ENCODE measurements at places on chromosomes 5 and 9.

- no peak for DNase-seq
Measured at GRCh38 chr9:13645557-13645956, 366.1 kb upstream of the MPDZ start.

GRCh38 chr9:91362051-91362611 is 413 bp upstream of the AUH start:
- no peak for DNase-seq

DNA sequence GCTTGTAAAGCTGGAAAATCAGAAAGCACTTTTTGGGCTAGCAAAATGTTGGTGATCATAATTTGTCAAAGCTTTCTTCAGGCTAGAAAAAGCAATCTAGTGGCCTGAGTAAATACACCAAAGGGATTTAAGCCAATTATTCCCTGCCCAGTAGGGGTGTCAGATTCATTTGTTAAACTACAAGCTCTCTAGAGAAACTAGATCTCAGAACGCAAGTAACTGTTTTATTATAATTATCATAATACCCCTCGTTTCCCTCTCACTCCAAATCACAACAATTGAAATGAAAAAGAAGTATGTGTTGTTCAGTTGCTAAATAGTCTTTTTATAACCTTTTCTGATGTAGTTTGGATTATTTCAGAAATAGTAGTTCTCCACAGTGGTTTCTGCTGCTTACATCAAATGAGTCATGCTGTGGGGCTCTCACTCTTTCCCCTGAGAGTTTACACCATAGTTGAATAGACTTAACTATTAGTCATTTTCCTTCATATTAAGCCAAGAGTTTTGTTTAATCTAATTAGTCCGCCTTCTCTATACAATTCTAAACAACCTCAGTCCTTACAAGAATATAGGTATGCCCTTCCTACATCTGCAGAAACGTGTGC is 918.6 kb upstream of the DMAC1 start:
- DNase-seq, result no peak

GRCh38 chr5:57416278-57416994 is 66.2 kb downstream of the ACTBL2 start:
- DNase-seq, result no peak

DNA sequence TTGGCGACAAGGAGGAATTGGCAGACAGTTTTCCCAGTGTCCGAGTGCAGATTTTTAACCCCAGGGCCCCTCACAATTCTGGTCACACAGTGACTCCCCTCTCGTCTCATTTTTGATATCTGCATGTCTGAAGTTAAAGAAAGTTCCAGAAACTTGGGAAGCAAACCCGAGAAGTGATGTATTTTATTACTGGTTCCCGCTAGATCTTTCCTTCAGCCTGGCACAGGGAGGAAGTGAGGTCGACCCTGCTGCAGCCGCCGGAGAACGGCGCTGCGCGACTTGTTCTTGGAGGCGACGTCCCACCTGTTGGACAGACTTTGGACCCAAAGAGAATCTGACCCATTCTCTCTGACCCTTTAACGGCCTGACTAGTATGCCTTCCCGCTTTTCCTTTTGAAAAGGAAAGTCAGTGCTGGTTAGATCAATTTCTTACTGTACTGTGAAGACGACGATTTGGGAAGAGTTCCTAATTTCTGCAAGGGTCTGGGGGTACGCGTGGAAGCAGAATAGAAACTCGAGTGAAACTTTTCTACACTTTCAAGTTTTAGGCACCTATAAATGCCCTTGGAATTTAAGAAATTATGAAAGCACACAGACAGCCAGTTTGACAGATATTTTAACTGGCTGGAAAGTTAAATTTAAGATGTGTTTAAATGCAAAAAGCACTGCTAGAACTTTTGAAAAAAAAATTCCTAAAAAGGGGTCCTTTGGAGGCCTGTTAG is 744 bp downstream of the OTULIN start:
- no peak for DNase-seq

DNA sequence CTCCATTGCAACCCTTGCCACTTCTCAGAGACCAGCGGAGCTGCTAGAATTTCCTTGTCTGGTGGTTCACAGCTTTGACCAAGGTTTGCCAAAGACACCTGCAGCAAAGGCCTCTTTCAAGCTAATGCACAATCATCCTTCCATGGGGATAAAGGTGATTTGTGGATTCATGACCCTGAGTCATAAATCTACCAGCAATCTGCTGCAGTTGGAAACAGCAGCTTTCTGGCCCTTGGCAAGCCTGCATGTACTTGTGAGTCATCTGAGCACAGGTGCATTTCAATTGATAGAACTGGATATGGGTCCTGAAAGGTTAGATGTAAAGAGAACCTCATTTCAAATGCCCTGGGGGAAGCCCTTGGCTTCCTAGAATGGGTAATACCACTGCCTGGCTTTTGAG is 21.6 kb upstream of the TCF7 start:
- DNase-seq, result no peak

DNA sequence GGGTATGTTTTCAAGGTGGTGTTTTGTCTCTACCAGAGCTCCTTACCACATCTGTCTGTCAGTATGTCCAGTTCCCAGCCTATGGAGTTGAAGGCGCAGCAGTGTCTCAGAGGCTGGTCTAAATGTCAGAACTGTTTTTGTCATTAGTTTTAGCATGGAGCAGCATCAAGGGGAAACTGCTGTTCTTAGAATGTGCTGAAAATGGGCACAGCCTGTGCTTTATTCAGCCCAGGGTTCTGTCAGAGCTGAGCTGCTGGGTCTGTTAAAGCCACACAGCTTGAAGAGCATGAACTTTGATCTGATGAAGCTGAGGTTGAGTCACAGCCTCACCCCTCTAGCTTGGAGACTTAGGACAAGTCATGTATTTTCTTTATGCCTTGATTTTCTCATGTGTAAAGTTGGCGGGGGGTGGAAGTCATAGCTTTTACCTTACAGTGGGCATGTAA is 71.9 kb downstream of the RALGPS1 start:
- peak; percentile 60 for DNase-seq

DNA sequence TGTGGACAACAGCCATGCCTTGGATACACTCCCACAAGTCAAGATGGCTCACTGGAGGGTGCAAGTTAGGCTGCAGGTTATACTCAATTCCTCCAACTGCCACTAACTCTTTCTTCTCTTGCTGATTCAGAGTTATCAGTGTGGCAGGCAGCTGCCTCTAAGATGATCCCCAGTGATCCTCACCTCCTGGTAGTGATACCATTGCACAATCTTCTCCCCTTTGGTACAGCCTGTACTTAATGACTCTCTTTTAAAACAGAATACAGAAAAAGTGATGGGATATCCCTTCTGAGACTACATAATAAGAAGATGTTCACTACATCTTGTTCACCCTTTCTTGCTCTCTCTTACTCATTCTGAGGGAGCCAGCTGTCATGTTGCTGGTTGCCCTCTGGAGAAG is 323.1 kb downstream of the RAB3C start:
- no peak for DNase-seq

DNA sequence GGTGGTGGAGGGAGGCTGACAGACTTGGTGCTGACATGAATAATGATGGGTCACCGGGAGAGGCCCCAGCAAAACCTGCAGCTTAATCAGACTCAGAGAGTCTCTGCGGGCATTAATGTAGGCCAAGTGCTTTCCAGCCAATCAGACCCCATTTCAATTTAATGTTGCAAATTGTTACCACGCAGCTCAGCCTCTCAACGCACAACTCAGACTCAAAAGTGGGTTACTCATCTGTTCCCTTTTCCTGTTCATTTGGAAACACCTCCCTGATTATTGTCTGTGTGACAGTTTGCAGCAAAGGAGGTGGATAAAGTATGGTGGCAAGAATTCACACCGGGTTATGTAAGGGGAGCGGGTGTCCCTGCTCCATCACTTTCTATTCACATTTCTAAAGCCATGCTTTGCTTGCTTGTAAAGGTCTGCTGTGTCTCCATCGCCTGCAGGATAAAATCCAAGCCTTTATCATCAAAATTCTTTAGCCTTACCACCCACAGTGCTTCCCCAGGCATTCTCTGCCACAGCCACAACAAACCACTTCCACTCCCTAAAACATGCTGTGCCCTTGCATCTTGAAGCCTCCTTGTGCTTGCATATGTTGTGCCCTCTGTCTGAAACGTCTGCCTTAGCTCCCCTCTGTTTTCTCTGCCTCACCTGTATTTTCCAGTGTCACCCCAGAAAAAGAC is 156.5 kb downstream of the ASTN2 start:
- DNase-seq, result no peak

- no peak for DNase-seq
Measured at GRCh38 chr5:102722931-102723330, 32.2 kb upstream of the PAM start.

- DNase-seq, result no peak
Measured at GRCh38 chr5:150186137-150186536, 3.7 kb upstream of the SLC6A7 start.

- no peak for DNase-seq
Measured at GRCh38 chr5:112533362-112533761, 114.3 kb upstream of the EPB41L4A start.

DNA sequence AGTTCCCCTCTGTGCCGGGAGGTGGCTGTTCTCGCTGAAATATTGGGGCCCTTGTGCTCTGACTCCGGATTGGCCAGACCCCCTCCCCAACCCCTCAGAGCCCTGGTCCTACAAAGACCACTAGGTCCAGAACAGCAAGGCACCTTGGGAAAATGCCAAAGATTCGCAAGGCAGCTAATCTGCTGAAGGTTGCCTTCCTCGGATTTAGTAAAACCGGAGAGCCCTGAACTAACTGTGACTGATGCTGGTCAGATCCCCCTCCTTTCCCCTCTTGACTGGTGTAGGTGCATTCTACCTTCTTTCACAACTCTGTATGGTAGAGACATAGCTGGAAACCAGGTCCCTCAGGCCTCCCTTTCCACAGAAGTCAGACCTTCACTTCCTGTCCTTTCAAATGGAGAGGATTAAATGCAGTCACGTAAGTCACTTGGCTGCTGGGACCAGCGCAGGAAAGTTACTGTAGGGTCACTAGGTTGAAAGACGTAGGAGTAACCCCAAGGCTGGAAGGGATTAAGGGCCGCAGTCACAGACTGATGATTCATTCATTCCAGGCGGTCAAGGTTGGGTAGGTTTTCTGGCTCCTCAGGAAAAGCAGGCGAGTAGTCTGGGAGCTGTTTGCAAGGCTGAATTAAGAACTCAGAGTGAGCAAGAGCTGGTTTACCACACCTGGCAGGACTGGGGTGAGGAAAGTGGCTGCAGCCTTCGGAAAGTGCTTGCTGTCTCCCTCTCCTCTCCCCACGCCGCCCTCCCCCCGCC is 5.3 kb downstream of the BARX1 start:
- DNase-seq, result no peak

GRCh38 chr5:78881884-78882283 is 103.2 kb downstream of the ARSB start:
- no peak for DNase-seq

DNA sequence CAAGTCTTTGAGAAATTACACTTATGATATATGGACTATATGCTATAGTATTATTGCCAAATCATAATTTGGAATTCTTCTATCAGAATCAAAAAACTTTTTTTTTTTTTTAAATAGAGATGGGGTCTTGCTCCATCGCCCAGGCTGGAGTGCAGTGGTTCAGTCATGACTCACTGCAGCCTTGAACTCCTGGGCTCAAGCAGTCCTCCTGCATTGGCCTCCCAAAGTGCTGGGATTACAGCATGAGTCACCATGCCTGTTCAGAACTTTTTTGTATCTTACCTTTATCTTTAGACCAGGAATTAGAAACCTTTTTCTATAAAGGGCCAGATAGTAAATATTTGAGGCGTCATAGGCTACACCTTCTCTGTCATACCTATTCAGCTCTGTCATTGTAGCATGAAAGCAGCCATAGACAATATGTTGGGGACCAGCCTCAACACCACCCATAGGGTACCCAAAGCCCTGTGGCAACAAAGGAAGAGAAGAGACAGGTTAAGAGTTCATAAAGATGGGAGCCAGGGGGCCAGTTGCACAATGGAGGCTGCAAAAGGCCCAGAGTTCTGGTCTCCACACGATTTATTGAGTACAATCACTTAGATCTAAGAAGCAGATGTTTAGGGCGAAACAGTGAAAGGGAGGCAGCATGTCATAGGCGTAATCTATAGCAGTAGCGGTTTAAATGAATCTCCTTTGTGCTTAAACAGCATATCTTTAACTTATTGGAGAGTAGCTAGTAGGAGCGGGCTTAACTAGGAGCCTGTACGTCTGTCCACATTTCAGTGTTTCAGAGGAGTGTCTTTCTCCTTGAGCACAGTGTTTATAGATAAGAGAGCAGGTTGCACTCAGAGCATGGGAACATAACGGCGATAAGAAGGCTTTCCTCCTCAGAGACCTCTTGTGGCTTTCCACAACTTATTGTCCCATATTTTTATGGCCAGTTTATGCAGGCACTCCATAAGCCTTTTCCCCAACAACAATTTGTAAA is 12.5 kb downstream of the ECM2 start:
- no peak for DNase-seq

GRCh38 chr5:1660001-1660400 is 136.2 kb upstream of the LPCAT1 start:
- DNase-seq, result no peak

DNA sequence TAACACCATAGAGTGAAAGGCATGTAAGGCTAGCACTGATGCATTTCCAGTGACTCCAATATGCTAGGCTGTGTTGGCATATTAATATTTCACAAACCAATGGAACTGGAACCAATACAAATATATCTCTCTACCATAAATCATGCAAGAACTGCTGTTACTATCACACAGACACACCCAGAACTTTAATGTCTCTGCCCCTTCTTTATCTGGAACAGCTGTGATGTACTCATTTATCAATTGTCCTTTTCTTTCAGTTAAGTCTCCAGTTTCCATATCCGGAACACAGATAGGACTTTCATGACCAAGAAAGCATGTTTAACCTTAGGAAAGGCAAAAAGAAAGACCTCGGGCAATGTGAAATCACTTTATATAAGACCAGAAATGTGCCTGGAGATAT is 70.3 kb downstream of the SPTLC1 start:
- no peak for DNase-seq

- DNase-seq, result no peak
Measured at GRCh38 chr5:143759396-143760130, 52.4 kb upstream of the HMHB1 start.

GRCh38 chr9:112624711-112625707 is 92.9 kb downstream of the INIP start:
- DNase-seq, result no peak
